Right ventricle myocardium superior (tissue), 1 donor: ENCODE measurements at places on chromosomes 1 and 21. TPM values are rescaled to one million over a fixed set of nuclear protein-coding genes. Genes with fewer than 3 reads are reported as not detected.

COL24A1 gene
- 1.9 TPM for total RNA-seq

TMEM269 gene
- total RNA-seq: not detected

LRRC53 gene
- not detected for total RNA-seq

DNA sequence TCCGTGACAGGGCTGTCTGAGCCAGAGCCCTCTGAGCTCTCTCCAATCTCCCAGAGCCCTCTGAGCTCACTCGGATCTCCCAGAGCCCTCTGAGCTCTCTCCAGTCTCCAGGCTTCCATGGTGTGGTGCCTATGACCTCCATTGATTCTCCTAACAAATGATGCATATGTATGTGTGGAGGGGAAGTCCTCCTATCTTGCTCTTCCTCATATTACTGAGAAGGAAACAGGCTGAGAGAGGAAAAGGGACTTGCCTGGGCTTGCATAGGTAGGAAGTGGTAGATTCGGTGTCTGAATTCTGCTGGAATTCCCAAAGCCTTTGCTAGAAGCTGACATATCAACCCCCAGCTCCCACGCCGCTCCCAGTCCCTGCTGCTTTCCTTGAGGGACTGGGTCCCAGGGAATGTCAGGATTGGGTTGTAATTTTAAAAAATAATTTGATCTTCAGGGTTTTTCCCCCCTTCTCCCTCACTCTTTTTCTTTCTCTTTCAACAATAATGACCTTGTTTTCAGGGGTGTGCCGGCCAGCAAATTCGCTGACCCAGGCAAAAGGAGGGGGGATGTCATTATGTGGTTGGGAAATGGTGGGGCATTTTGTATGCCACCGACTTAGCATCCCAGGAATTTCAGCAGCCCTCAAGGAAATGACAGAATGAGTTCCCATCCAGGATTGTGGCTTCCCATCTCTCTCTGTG lies 42.3 kb upstream of the RUNX3 start:
- DNase-seq: no peak

DNA sequence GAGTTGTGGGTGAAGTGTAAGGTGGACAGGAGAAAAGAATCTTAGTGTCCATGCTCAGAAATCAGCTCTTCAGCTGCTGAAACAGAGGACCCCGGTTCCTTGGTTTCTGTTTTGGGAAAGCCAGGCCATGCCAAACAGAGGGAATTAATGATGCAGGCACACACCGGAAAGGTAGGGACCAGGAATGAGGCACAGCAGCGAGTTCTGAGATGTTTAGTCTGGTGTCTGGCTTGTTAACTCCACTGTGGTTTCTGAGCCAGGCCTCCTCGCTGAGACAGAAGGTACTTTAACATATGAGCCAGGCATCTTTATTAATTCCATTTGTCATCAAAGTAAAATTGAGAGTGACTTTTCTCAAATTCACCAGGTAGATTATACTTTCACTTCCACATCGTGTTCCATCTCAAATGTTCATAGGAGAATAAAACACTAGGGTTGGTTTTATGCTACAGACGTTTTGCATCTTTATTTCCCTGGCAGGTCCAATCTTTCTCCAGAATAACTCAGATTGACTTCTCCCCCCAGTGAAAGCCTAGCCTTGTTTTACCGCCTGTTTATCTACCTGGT lies 23.5 kb downstream of the LRRC8D start:
- no peak for DNase-seq

GRCh38 chr1:210688512-210689234 lies 360.0 kb downstream of the HHAT start:
- no peak for DNase-seq

DNA sequence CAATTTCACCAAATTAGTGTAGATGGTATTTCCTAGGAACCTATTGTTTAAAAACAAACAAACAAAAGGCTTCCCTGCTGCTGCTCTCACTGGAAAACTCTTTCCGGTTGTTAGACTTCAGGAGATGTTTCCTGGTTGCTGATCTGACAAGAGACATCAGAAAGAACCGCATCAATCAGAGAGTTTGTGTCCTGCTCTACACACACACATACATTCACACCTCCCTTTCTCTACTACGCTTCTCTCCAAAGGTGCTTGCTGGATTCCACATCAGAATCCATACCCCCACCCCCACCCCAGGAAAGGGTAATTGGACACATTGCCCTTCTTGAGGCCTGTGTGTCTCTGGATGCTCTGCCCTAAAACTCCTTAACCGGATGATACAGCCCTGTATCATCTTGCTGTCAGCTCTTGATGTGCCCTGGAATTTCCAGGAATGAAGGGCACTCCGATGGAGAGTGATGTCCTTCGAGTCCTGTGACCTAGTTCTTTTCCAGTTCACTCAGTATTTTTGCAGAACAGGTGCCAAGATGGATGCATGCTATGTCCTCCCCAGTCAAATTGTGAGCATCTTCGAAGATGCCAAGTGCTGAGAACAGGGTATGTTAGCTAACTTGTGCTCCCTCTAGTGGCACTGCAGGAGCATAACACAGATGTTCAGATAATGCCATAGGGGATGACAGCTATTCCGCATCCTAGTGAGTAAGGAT lies 113.7 kb upstream of the SLC35F3 start:
- no peak for DNase-seq

- no peak for DNase-seq
These were observed 257.2 kb downstream of the TTLL7 start for GRCh38 chr1:83741770-83742169.
